ENCODE measurements at places on chromosomes 4 and X.

GRCh38 chrX:96715481-96715880 lies 30.8 kb downstream of the DIAPH2 start:
- no peak for DNase-seq

DNA sequence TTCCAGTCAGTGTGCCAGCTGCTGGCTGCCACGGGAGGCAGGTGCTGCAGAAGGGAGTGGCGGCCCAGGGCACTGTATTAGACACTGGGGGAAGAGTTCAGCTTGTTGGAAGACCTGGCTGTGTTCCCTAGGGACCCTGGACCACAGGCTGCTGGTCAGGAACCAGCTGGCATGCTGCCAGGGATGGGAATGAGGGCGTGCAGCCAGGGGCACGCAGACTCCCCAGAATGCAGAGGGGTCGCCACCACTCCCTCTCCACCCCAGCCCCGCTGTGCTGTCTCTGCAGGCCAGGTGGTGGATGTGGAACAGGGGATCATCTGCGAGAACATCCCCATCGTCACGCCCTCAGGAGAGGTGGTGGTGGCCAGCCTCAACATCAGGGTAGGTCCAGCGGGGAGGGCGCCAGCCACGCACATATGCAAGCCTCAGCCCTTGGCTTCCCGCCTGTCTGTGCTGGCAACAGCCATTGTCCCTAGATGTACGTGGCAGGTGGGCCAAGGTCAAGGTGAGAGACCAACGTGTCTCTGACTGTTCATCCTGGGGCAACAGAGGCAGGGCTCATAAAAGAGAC lies 12.3 kb downstream of the ABCD1 start:
- no peak for DNase-seq

- no peak for DNase-seq
Measured at GRCh38 chrX:11264925-11265324, 28.3 kb upstream of the AMELX start.

DNA sequence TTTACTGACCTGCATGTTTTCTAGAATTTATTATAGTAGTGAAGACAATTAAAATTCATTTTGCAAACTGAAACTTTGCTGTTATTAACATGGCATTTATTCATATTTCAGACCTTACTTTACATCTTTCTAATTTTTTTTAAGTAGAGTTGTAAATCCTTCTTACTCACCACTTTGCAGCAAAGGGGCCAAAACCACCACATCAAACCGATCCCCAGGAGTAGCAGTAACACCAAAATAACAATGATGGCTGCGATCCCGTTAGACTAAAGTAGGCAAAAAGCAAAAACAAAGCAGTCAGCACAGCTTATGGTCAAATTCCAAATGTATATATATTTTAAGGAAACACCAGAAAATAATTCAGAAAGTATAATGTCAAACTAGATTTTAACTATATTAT lies 64.7 kb downstream of the ANTXR2 start:
- DNase-seq: no peak

DNA sequence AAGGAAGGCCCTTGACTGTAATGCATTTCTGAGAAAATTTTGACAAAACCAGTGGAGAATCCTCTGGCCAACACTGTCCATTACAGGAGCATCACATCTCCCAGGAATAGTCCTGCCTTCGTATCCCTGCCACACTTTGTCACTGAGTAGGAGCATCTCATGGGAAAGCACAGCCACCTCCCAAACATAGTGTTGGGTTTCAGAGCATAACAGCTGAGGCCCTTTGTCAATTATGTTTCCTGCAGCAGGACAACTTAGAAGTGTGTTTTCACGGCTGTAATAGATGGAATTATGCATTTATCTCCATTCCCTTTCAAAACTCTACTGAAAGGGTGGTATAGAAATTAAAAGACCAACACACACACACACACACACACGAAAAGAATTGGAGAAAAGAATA lies 91.1 kb upstream of the SMAD1 start:
- no peak for DNase-seq

DNA sequence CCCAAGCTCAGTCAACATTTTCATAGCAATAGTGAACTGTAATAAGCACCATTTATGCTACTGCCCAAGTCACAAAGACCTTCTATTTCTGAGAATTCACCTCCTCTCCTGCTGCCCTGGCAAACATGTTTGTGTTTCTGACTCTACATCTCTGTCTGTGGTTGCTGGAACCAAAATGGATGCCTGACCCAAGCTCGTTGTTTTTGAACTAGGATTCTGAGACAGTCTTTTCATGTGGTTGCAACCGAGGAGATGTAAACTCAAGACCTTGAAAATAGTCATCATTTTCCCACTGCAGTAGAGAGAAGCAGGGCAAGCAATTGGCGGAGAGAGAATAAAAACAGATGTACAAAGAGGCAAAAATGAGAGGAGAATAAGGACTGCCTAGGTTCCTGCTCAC lies 160.2 kb downstream of the RAB28 start:
- DNase-seq: no peak

- no peak for DNase-seq
Measured at GRCh38 chr4:10007793-10008608, 13.3 kb downstream of the SLC2A9 start.

DNA sequence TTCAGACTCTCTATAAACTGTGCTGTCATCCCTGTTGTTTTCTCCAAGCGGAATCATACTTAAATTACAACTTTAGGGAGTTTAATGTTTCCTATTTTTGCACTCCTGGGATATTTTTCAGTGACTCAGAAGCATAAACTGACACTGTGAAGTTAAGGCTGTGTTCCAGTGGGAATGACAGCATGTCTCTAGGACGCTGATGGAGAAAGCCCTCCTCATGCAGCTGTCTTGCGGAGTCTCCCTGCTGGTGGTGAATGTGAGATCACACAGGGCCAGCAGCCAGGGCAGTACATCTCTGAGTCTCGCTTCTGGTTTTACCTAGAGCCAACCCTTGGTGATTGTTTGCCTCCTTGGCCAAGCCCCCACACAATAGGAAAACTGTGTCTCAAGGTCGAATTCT lies 53.3 kb downstream of the NFKB1 start:
- DNase-seq: no peak

DNA sequence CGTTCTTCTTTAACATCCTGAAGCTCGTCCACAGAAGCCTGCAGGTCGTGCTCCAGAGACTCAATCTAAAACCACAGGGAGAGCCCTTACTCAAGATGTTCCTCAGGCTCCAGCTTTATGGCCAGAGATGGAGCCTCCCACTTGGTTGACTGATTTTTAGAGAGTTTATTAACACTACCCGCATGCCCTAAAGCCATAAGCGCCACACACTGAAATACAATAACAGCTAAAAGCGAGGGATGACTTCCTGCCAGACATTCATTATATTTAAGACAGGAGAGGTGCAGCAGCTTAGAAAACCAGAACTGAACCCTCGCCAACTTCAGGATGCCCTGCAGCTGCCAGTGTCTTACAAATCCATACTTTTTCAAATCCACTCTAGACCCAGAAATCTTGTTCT lies 42.0 kb downstream of the SOD3 start:
- no peak for DNase-seq

DNA sequence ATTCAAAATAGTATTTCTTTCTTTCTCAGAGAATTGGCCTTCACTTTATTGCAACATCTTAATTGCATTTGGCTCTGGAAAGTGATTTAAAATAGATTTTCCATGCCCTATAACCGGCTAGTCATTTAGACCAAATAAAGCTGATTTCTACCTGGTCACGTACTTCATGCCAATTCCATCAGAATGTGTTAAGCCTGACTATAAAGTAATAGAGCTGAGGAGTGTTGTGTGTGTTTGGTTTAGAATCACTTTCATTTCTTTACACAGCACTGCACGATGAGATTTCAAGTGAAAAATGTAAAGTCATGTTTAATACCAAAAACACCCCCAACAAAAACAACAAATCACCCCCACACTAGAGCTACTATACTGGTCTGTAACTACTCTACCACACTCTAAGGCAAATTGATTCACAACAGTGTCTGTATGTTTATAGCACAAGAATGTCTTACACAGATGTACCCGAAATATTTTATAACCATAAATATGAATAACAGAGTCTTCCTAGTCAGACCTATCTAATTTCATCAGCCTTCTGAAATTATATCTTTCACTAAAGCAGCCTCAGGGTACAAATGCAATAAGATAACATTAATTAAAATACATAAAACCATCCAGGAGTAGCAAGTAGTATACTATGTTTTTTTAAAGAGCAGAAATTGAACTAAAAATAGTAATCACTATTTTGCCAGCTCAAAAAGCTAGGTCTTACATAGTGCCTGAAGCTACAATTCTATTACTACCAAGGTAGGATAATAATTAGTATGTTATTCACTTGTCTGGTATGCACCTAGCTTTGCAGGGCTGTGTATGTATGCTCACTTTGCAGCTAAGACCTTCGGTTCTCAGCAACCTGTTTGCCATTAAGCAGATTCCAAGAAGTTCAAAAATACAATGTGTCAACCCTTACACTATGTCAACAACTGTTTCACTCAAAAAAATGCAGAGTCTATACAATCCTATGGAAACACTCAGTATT lies 28.4 kb downstream of the APBB2 start:
- DNase-seq: no peak

- no peak for DNase-seq
Measured at GRCh38 chrX:7987160-7988012, 60.2 kb upstream of the PNPLA4 start.

- no peak for DNase-seq
Measured at GRCh38 chrX:2679534-2680485, 11.3 kb upstream of the CD99 start.

DNA sequence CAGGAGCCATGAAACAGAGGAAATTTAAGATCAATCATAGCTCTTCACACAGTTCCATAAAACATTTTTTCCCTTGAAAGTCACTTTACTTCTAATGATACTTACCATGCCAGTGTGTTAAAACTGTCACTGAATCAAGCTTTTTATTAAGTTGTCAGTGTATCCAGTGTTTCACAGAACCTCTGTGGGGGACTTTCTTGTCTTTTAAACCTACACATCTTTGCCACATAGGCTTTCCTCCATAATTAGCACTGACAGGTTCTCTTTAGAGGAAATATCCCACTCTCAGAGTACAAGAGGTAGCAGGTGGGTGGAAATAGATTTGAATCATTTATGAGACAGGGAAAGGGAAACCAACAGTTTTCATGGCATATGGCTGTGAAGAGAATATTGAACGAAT lies 25.8 kb upstream of the DYNLT3 start:
- no peak for DNase-seq

DNA sequence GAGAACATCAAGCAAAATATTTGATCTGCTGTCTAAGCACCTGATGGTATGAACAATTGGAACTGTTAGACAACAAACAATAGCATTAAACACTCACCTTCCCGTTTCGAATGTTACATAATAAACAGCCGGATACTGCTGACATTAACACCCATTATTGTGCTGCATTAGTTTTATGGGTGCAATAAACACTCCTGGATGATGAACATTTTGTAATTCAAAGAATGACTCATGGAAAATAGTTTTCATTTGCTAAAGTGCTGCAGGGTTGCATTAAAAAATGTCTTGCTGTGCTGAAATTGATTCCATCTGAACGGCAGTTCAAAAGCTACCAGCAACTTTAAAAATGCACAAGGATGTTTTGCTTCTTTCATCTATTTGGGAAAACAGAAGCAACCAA lies 100.8 kb upstream of the SORBS2 start:
- DNase-seq: no peak

DNA sequence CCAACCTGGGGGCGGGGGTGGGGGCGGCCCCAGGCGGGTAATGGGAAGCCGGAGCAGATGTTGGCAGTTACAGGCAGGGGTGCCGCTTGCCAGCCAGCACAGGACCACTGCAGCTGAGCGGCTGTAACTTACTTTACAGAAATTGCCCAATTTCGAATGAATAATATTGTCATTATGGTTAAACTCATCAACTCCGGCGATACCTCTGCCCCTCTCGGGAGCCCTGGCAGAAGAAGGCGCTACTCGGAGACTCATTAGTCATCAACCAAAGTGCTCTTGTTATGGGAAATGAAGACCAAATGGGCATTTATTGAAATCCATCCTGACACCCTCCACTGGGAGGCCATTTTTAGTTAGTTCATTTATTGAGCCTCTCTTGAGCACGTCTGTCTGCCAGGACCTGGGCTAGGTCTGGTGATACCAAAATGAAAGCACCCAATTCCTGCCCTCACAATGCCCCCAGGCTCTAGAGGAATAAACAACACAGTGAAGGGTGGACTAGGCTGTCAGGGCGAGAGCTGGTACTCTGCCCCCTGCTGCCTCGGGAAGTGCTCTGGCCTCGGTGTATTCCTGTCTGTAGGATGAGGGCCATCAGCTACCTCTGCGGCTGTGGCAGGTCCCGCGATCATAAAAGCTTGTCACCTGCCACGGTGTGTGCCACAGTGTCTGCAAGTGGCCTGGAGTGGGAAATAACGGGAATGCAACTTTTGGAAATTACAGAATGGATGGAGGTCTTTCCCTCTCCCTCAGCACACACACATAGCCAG lies 159.1 kb upstream of the PSAPL1 start:
- DNase-seq: no peak

- DNase-seq: no peak
Measured at GRCh38 chrX:125205918-125206665, 113.6 kb upstream of the TEX13C start.

DNA sequence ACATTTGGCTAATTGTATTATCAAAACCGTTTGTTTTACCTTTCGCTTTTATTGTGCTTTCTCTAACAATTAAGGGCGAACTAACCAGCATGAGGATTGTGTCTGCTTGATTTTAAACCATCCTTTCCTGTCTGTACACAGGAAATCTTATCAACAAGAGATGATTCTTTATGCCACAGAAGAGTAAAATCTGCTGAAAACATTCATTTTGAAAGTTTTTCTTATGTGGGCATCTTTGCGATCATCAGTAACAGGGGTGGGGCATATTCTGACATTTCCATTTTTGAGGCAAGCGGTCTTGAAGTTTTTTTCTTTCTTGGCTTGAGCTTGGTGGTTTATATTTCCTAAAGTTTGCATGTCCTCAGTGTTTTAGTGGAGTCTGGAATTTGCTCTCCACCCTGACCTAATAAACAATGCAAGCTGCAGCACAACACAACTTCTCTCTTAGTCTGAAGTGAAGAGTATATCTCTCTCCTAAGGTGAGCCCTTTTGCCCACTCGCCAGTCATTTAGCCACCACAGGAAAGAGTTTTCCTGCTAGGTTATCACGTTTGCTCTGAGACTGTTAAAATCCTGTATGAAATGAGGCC lies 26.6 kb downstream of the NFKB1 start:
- DNase-seq: no peak

GRCh38 chrX:118941147-118941546 lies 33.3 kb upstream of the LONRF3 start:
- DNase-seq: no peak

All from SW 1271 (cell line).